ENCODE measurements at places on chromosomes 11 and 22.

DNA sequence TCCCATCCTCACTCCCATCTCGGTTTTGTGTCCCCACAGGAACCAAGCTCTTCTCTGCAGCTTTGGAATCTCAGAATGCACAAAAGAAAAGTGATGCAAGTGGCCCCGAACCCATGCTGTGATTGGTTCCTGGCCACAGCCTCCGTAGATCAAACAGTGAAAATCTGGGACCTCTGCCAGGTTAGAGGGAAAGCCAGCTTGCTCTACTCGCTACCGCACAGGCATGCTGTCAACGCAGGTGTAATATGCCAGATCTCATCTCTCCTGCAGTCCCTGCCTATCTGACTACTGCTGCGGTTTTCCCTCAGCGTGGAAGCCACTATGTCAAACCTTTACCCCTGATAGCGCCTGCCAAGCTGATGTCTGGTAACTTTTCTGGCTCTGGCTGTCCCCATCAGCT, 200.5 kb upstream of the LRRC4C start:
- no peak for DNase-seq
- H3K27me3 ChIP-seq: no peaks in the 10 kb centered on the region
- H3K4me1 ChIP-seq: no peaks in the 10 kb centered on the region

DNA sequence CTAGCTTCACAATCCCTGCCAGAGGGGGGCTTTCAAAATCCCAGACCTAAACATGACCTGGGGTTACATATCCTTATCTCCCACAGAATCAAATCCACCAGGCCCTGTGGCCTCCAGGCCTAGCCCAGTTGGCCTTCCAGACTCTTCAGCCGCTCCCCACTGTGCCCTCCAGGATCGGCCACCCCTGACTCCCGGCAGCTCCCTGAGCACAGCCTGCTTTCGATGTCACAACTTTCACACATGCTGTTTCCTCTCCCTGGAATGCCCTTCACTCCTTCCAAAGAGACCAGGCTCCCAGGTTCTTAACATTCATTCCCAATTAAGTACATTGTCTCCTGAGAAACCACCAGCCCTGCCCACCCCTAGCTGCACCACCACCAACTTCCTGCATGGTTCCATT, 62.7 kb downstream of the CSNK2A3 start:
- DNase-seq: no peak
- no peaks in the 10 kb centered on the region for H3K4me1 ChIP-seq
- peaks cover 10% of the 10 kb centered on the region for H3K27me3 ChIP-seq
- H3K36me3 ChIP-seq: no peaks in the 10 kb centered on the region
- H3K4me3 ChIP-seq: no peak overlapping the region

DNA sequence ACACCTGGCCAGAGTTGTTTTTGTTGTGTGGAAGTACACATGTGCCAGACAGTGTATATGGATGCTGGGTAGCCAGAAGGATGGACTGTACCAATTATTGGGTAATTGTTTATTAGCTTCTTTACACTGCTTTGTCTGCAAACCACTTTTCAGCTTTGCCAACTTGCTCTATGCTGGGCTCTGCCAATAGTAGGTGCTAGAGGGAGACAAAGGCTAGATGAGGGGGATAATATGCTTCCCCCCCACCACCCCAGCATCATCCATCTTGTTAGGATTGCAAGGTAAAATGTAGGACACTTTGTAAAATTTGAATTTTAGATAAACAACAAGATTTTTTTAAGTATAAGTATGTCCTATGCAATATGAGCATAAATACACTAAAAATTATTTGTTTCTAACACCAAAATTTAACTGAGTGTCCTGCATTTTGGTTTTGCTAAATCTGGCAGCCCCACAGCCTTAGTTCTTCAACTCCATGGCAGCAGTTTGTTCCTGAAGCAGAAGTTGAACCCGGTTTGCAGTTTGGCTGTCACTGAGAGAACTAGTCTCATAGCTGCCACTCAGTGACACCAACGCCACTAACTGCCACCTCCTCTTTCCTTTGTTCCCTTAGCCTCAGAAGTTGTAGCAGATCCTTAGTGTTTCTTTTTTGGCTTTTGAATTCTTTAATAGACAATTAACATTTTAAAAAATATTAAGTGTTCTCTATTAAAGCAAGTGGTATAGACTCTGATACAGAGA, 78.8 kb downstream of the CCDC81 start:
- H3K27ac ChIP-seq: no peak overlapping the region
- peaks cover 13% of the 10 kb centered on the region for H3K4me1 ChIP-seq
- no peak for DNase-seq
- no peak overlapping the region for H3K4me3 ChIP-seq

- no peaks in the 10 kb centered on the region for H3K4me1 ChIP-seq
- no peak overlapping the region for H3K27ac ChIP-seq
- DNase-seq: no peak
- H3K36me3 ChIP-seq: no peaks in the 10 kb centered on the region
- no peaks in the 10 kb centered on the region for H3K27me3 ChIP-seq
Observed at GRCh38 chr22:48593551-48593950, 1234.1 kb downstream of the BRD1 start.

DNA sequence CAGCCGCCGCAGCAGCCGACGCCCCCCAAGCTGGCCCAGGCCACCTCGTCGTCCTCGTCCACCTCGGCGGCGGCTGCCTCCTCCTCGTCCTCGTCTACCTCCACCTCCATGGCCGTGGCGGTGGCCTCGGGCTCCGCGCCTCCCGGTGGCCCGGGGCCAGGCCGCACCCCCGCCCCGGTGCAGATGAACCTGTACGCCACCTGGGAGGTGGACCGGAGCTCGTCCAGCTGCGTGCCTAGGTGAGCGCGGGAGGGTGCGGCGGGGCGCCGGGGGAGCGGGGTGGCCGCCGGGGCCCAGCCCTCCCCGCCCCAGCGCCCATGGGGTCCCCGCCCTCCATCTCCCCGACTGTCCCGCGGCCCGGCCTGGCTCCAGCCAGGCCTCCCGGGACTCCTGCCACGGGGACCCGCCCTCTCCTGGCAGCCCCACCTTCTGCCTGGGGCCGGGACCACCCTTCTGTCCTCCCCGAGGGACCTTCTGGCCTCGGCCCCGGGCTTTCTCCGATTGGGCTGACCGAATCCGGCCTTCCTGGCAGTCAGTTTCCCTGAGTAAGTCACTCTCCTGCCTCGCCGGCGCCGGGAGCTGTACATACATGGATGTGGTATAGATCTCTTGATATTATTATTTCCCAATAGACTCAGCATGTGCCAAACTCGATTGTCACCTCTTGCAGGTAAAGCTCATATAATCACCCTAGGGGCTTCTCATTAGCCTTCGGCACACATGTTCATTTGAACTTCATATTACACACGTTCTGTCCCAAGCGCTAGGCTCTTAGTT, 720 bp downstream of the PACS1 start:
- H3K4me3 ChIP-seq: peak overlapping the region; percentile 81
- no peaks in the 10 kb centered on the region for H3K27me3 ChIP-seq
- H3K4me1 ChIP-seq: peaks cover 60% of the 10 kb centered on the region
- H3K36me3 ChIP-seq: peaks cover 66% of the 10 kb centered on the region
- DNase-seq: peak; percentile 35

GRCh38 chr11:13595166-13595565, 73.3 kb upstream of the FAR1 start:
- no peak overlapping the region for H3K4me3 ChIP-seq
- no peaks in the 10 kb centered on the region for H3K36me3 ChIP-seq
- DNase-seq: no peak
- H3K4me1 ChIP-seq: no peaks in the 10 kb centered on the region

- peaks cover 12% of the 10 kb centered on the region for H3K27me3 ChIP-seq
- H3K27ac ChIP-seq: no peak overlapping the region
- no peak for DNase-seq
- H3K4me3 ChIP-seq: no peak overlapping the region
Observed at GRCh38 chr22:48845356-48845936, 982.2 kb downstream of the BRD1 start.

DNA sequence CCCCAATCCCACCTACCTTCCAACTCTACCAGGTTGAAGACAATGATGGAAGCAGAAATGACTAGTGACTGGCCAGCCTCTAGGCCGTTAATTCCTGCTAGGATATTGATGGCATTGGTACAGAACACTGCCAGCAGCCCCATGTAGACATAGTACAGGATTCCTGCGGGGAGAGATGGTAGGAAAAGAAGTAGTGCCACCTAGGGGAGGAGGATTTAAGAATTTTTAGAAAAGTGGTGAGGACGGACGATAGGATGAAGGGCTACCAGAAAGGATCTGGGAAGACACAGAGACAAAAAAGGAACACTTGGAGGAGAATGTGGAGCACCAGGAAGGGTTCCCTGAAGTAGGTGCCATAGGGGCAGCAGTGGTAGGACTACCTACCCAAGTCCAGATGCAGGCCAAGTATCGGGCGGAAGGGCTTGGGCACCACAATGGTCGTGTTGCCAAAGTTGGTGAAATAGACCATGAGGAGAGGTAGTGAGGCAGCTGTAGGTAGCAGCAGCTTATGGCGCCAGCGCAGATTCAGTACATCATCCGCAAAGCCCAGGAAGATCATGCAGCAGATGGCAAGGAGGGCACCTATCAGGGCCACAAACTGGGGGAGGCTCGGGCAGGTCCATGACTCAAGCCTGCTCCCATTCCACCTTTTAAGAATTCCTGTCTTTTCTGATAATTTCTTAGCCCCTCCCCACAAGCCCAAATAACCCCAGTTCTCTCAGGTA, 1.2 kb downstream of the DPAGT1 start:
- peaks cover 39% of the 10 kb centered on the region for H3K36me3 ChIP-seq
- peaks cover under 1% of the 10 kb centered on the region for H3K27me3 ChIP-seq
- DNase-seq: no peak
- H3K4me3 ChIP-seq: peak overlapping the region; percentile 91

DNA sequence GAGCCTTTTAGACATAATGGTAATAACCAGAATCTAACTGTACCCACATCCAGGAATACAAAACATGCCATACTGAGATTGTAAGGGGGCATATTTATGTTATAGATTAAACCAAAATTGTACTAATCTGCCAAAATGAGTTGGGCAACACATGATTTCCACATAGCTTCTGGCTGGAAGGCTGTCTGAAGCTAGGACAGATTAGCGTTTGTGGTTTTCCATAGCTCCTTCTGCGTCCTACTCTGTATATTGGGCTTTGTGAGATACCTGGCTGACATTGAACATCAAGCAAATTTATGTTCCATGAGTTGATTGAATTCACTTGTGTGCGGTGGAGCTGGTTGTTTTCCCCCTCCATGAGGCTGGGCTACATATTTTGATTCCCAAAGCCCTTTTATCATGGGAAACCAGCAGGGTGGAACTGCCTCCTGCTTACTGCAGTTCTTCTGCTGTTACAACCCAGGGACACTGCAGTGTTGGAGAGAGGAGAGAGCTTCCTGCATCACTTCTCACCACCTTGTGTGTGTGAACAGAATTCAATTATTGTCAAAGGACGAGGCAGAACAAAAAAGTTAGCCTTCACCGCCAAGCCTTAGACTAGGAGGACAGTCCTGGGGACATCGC, 114.9 kb downstream of the C11orf91 start:
- no peak overlapping the region for H3K27ac ChIP-seq
- DNase-seq: no peak
- no peaks in the 10 kb centered on the region for H3K36me3 ChIP-seq
- peaks cover 4% of the 10 kb centered on the region for H3K27me3 ChIP-seq
- no peaks in the 10 kb centered on the region for H3K4me1 ChIP-seq
- H3K4me3 ChIP-seq: no peak overlapping the region

- peaks cover 47% of the 10 kb centered on the region for H3K36me3 ChIP-seq
- no peak for DNase-seq
- peak overlapping the region; percentile 58 for H3K4me3 ChIP-seq
- peaks cover 76% of the 10 kb centered on the region for H3K4me1 ChIP-seq
Observed at GRCh38 chr11:108237058-108237481, 14.2 kb downstream of the ATM start.

GRCh38 chr11:44286268-44286880, 23.6 kb downstream of the ALX4 start:
- no peak overlapping the region for H3K4me3 ChIP-seq
- H3K27me3 ChIP-seq: peaks cover 5% of the 10 kb centered on the region
- no peaks in the 10 kb centered on the region for H3K36me3 ChIP-seq
- no peak overlapping the region for H3K27ac ChIP-seq
- DNase-seq: peak; percentile 62
- no peaks in the 10 kb centered on the region for H3K4me1 ChIP-seq

- no peak overlapping the region for H3K27ac ChIP-seq
- no peak for DNase-seq
- no peaks in the 10 kb centered on the region for H3K4me1 ChIP-seq
- no peaks in the 10 kb centered on the region for H3K36me3 ChIP-seq
Observed at GRCh38 chr11:126129727-126130671, 67.3 kb upstream of the CDON start.

GRCh38 chr11:72799441-72799840, 5.6 kb upstream of the STARD10 start:
- peaks cover 4% of the 10 kb centered on the region for H3K4me1 ChIP-seq
- no peak overlapping the region for H3K27ac ChIP-seq
- DNase-seq: no peak
- no peaks in the 10 kb centered on the region for H3K27me3 ChIP-seq

DNA sequence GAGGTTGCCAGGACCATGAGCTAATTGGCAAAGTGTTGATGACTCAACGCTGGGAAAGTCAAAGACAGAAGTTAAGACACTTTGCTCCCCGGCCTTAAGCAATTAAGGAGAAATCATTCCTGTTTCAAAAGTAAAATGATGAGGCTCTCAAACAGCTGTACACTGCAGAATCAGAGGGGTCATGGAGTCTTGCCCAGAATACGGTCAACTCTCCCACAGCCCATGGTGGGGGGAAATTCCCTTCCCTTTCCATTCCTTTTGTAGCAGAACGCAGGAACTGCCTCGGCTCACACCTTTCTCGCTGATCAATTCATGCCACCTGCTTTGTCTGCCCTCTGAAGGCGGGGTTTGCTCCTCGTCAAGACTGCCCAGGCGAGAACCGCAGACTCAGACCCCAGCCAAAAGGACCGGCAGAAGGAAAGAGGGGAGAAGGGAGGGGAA, 52.8 kb downstream of the MN1 start:
- H3K4me3 ChIP-seq: no peak overlapping the region
- peaks cover 3% of the 10 kb centered on the region for H3K27me3 ChIP-seq
- no peaks in the 10 kb centered on the region for H3K36me3 ChIP-seq
- peaks cover 6% of the 10 kb centered on the region for H3K4me1 ChIP-seq

DNA sequence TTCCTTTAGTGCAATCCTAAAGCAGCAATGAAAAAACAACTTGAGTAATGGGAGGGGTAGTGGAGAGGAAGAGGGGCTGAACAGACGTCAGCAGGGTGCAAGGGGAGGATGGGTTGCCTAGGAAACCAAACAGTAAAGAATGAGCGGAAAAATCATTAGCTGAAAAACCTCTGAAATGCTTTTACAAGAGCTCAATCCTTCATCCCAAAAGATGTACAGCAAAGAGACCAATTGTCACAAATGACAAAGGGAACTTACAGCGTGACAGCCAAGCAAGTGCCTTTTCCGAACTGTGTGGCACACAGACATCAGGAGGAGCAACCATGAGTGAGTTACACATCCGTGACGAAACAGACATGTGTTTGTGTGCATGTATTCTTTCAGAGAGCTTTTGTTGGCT, 104.6 kb downstream of the SIK3 start:
- peak; percentile 32 for DNase-seq
- peak overlapping the region; percentile 82 for H3K27ac ChIP-seq
- H3K27me3 ChIP-seq: no peaks in the 10 kb centered on the region
- peaks cover 4% of the 10 kb centered on the region for H3K36me3 ChIP-seq
- peaks cover 57% of the 10 kb centered on the region for H3K4me1 ChIP-seq
- peak overlapping the region; percentile 53 for H3K4me3 ChIP-seq

Data from activated CD8-positive, alpha-beta T cell treated with anti-CD3 and anti-CD28 coated beads for 36 hours (primary cell).